ENCODE measurements at places on chromosomes 5 and 9.

GRCh38 chr9:26811106-26811505, 81.5 kb downstream of the CAAP1 start:
- no peak for DNase-seq

DNA sequence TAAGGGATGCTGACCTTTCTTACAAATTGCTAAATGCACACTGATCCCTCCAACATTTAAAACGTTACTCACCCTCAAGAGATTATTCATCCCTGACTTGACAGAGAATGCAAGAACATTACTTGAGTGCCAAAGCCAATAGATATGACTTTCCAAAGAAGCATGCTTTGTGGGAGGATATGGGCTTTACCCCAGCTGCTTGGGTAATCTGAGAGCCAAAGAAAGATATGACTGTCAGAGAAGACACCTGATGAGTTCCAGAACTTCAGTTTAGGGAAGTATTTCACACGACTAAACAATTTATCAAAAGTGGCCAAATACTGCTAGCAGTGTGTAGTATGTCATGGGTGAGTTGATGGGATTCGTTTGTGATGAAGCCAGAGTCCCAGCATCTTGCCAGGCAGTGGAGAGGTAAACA, 7.4 kb upstream of the SPDL1 start:
- no peak for DNase-seq

GRCh38 chr9:36827593-36827992, 206.5 kb downstream of the PAX5 start:
- DNase-seq = no peak

- no peak for DNase-seq
Observed at GRCh38 chr5:176743136-176743861, 67.1 kb upstream of the UNC5A start.

- no peak for DNase-seq
Observed at GRCh38 chr5:109485030-109485429, 75.3 kb upstream of the PJA2 start.

- DNase-seq = no peak
Observed at GRCh38 chr9:88808019-88808656, 183.1 kb upstream of the S1PR3 start.

DNA sequence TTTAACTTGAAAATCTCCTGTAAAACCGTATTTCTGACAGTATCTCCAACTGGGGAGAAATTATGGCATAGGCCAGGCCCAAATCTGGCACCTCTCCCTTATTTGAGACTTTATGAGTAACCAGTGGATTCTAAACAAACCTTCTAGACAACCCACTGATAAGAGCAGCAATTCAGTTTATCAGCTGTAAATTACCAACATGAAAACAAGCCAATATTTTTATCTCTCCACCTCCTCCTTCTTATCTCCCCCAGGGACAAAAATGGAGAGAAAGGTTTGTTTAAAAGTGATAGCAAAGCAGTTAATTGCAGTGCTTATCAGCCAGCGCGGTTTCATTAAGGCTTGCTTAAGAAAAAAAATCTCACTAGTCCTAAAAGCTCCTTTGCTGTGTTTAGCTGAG, 53.8 kb downstream of the KCNV2 start:
- DNase-seq = no peak

GRCh38 chr5:174303035-174303434, 257.5 kb downstream of the NSG2 start:
- no peak for DNase-seq

DNA sequence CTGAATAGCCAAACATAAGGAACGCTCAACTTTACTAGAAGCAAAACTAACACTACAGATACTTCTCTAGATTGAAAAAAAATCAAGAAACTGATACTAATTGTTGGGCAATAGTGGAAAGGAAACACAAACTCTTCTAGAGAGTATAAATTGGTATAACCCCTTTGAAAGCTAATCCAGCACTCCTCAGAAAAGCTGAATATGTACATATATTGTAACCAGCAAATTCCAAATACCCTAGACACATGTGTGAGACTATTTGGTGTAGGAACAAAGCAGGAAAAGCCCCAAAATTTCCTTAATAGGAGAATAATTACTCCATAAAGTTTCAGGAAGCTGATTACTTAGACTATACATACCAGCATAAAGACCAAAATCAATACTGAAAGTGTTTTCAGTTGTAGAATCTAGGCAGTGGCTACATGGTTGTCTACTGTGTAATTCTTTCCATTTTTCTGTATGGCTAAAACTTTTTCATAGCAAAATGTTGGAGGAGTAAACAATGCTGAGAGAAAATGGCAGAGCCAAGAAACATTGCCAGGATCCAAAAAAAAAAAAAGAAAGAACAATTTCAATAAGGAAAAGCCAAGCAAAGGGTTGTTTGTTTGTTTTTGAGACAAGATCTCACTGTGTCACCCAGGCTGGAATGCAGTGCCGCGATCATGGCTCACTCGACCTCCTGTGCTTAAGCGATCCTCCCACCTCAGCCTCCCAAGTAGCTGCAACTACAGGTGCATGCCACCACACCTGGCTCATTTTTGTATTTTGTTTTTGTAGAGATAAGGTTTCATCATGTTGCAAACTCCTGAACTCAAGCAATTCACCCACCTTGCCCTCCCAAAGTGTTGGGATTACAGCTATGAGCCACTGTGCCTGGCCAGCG, 15.0 kb downstream of the SKP1 start:
- DNase-seq = no peak

GRCh38 chr9:73093740-73094379, 57.8 kb upstream of the ANXA1 start:
- DNase-seq = no peak

GRCh38 chr5:55920784-55921183, 69.6 kb downstream of the IL31RA start:
- DNase-seq = no peak

- DNase-seq = no peak
Observed at GRCh38 chr9:70888471-70888870, 232.9 kb downstream of the TRPM3 start.

- DNase-seq = no peak
Observed at GRCh38 chr9:80797101-80797829, 892.1 kb downstream of the TLE1 start.

DNA sequence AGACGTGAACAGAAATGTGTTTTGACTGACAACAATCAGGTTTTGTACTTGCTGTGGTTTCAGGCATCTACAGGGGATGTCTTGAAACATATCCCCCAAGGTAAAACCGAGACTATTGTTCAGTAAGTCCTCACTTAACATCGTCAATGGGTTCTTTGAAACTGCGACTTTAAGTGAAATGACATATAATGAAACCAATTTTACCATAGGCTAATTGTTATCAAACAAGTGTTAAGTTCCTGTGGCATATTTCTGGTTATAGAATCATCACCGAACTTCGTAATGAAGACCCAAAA, 16.4 kb upstream of the OMD start:
- no peak for DNase-seq

GRCh38 chr9:89786655-89787054, 181.8 kb downstream of the GADD45G start:
- no peak for DNase-seq

DNA sequence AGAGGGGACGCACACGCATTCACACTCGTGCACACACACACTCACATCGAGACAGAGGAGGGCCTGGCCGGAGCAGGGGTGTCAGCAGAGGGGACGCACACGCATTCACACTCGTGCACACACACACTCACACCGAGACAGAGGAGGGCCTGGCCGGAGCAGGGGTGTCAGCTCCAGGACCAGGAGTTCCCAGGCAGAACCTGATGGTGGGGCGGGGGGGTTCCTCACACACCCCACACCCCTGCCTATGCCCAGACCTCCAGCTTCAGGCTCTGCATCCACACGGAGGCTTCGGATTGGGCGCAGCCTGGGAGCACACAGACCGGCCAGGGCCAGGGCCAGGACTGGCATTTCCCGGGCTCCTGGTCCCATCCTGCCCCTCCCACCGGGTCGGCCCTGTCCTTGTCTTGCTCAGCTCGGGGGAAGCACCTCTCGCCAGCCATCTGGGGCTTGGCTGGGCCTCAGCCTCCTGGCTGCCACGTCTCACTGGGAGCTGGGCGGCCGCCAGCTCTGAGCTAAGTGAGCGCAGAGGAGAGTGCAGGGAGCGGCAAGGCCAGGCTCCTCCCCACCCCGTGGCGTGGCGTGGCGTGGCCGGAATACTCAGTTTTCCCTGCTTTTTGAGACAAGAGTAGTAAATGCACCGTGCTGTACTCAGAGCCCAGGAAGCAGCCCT, 31.3 kb downstream of the ADAMTS2 start:
- DNase-seq = no peak

- no peak for DNase-seq
Observed at GRCh38 chr5:128341056-128341455, 197.0 kb downstream of the FBN2 start.

GRCh38 chr5:72042097-72042496, 65.2 kb upstream of the MAP1B start:
- no peak for DNase-seq

DNA sequence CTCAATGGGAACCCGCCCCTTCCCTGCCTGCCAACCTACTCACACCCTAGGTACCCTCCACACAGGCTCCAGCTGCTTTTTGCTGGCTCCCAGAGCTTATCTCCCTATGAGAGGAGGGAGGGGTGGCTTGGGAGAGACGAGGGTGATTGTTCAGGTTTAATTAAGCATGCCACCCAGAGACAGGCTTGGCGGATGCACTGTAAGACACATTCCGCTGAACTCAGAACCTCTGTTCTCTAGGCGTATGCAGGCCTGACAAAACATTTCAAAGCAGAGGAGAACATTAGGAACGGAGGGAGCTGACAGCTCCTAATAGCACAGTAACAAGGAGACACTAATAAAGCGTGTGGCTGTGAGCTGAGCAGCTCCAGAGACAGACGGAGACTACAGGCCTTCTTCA, 80.1 kb downstream of the TRIM32 start:
- DNase-seq = no peak

- DNase-seq = no peak
Observed at GRCh38 chr5:156762771-156763170, 87.3 kb upstream of the PPP1R2B start.

DNA sequence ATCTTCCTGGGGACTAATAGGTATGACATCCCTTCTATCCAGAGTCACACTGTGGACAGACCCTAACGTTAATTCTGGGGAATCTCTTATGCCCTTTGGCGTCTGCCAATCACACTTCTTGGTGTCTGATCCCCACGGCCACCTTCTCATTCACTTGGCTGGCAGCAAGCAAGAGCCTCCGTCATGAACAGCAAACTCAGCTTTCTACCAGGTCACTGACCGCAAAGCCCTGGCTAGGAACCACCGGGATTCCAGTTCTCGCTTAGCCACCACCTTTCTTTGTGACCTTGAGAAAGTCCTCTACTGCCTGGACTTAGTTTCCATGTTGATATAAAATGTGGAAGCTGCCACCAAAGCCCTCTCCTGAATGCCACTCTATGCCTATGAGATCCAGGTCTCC, 67.7 kb upstream of the FCN1 start:
- no peak for DNase-seq

DNA sequence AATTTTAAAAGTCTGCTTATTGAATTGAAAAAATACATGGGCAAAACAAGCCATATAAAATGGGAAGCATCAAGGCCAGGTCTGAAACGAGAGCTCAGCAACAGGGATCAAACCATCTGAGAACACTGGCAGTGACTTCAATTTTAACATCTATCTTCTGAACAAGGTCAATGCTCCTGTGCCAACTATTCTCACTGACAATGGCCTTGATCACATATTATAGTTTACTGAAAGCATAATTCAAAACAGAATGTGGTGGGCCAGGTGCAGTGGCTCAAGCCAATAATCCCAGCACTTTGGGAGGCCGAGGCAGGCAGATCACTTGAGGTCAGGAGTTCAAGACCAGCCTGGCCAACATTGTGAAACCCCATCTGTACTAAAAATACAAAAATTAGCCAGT, 9.0 kb downstream of the ECPAS start:
- DNase-seq = no peak

DNA sequence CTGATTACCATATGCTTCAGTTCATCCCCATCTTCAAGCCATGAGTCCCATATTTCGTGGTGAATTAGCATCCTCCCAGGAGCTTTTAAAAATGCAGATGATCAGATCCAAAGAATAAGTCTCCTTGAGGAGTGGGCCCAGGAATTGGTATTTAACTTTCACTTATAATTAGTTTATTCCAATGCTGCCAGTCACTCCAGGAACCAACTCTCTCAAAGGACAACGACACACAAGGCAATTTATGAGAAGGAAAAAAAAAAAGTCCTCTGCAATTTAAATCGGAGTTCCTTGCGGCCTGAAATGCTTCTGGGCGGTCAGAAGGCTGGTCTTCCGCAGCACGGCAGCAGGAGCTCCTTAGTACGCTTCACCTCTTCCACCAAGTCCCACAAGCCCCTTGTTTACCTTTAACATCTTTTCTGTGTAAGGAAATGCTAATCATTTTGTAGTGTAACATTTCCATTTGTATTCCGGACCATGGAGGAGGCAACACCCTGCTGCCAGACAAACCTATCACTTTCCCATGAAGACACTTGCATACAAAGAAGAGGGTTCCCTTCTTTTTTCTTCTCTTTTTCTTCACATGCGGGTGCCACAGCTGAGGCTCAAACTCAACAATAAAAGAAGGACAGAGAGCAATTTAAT, 16.3 kb upstream of the KCNV2 start:
- DNase-seq = no peak

DNA sequence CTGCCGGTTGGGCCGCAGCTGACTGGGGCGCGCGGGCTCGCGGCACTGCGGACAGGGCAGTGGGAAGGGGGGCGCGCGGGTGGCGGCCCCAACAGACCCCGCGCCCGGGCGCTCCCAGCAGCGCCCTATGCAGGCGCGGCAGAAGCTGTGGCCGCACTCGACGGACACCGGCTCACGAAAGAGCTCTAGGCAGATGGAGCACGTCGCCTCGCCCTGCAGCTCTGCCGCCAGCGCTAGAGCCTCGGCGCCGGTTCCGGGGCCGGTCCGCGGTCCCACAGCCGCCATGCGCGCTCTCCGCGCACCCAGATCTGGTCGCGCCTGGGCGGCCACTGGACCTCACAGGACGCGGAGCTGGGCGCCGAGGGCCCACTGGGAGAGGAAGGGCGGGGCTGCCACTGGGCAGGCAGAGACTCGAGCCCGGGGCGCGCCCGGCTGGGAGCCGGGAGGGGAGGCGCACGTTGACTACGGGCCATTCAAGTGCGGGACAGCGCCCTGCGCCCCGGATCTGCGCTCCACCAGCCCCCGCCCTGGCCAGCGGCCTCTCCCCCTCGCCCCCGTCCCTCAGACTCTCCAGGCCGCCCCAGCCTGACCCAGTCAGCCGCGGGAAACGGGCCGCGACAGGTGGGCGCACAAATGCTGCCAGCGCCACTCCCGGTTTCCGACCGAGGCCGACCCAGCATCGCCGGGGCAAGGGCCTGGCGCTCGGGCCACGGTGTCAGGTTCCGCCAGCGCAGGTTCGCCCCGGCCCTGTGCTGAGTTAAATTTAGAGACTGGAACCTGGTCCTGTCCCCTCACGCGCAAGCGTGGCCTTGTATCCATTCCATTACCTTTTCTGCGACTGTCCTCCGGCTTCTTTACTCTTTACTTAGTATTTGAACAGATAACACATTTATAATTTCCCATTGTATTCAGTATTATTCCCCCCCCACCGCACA, at the start of gene TRIM7:
Gene TRIM7 (minus strand): TSS at position 371 of the 935 bp plus-strand sequence. CDS start 86 bp downstream, at position 285.
- no peak for DNase-seq

Data from keratinocyte (primary cell).